ENCODE measurements at places on chromosomes 16 and 17. TPM values are rescaled to one million over a fixed set of nuclear protein-coding genes. Genes with fewer than 3 reads are reported as not detected.

CPNE7 gene
- total RNA-seq: 6.6 TPM

RGS11 gene
- 0.04 TPM for total RNA-seq

PITPNM3 gene
- total RNA-seq: 1.6 TPM

PTX4 gene
- not detected for total RNA-seq

MTSS2 gene
- total RNA-seq: 19.6 TPM

GAST gene
- not detected for total RNA-seq

ABCC6 gene
- 41.2 TPM for total RNA-seq

COL1A1 gene
- total RNA-seq: 1,063 TPM

KRTAP4-5 gene
- not detected for total RNA-seq

POLR2A gene
- total RNA-seq: 74.5 TPM

RAPGEFL1 gene
- total RNA-seq: 4.0 TPM

INCA1 gene
- total RNA-seq: 1.6 TPM

SRL gene
- total RNA-seq: 1.1 TPM

CD300LG gene
- total RNA-seq: not detected

LRRC3C gene
- 0.57 TPM for total RNA-seq

TMEM98 gene
- 320 TPM for total RNA-seq

ZNF469 gene
- total RNA-seq: 1.0 TPM

SDK2 gene
- 1.2 TPM for total RNA-seq

CHD9NB gene
- total RNA-seq: 2.3 TPM

HGS gene
- total RNA-seq: 59.2 TPM

KRT40 gene
- 0.33 TPM for total RNA-seq

SLC22A31 gene
- total RNA-seq: 1.6 TPM

MAP3K14 gene
- total RNA-seq: 3.0 TPM

NRN1L gene
- total RNA-seq: 0.73 TPM

PTGES3L gene
- total RNA-seq: 0.64 TPM

ZPBP2 gene
- total RNA-seq: not detected

NOD2 gene
- 0.13 TPM for total RNA-seq

CLEC18A gene
- 1.3 TPM for total RNA-seq

CDH13 gene
- total RNA-seq: 2.7 TPM

KRTAP17-1 gene
- not detected for total RNA-seq

BBS2 gene
- 39.0 TPM for total RNA-seq

CMTM4 gene
- total RNA-seq: 84.8 TPM

TBC1D26 gene
- 1.7 TPM for total RNA-seq

GUCY2D gene
- total RNA-seq: not detected

SOX9 gene
- 36.9 TPM for total RNA-seq

GAS2L2 gene
- not detected for total RNA-seq

HOXB5 gene
- total RNA-seq: 0.36 TPM
